ENCODE measurements at places on chromosomes 7 and 10.

GRCh38 chr7:128829391-128830166 lies 627 bp upstream of the FLNC start:
- DNase-seq: no peak

DNA sequence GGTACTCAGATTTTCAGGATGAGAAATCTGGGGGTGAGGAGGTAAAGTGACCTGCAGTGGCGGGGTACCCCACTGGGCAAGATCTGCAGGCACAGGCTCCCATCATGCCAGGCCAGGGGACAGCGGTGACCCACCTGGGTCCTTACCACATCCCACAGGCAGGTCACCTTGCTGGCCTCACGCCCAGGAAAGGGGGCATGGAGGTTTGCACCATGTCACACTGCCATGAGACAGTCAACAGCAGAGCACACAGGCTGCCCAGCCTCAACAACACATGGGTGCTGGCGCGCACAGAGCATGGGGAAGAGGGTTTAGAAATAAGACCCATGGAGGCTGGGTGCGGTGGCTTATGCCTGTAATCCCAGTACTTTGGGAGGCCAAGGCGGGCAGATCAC lies 914 bp downstream of the PKD1L1 start:
- DNase-seq: no peak

GRCh38 chr7:156969972-156970420 lies 20.5 kb downstream of the NOM1 start:
- no peak for DNase-seq

DNA sequence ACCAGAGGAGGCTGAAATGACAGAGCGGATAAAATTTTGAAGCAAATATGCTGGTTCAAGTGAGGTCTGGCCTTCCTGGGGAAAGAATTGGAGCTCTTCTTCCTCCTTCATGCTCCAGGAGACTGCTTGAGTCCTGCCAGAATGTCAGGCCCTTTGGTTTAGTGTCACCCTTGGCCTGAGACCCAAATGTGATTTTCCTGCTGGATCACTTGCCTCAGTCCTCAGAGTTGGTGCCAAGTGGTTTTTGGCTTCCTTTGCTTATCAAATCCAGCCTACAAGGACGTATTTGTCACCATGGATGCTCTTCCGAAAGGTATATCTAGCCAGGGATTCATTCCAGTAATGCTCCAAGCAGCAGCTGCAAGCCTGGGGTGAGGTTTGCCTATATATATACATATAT lies 118.4 kb downstream of the PLPP4 start:
- no peak for DNase-seq

- no peak for DNase-seq
Measured at GRCh38 chr10:74238031-74238431, 87.0 kb downstream of the ADK start.

DNA sequence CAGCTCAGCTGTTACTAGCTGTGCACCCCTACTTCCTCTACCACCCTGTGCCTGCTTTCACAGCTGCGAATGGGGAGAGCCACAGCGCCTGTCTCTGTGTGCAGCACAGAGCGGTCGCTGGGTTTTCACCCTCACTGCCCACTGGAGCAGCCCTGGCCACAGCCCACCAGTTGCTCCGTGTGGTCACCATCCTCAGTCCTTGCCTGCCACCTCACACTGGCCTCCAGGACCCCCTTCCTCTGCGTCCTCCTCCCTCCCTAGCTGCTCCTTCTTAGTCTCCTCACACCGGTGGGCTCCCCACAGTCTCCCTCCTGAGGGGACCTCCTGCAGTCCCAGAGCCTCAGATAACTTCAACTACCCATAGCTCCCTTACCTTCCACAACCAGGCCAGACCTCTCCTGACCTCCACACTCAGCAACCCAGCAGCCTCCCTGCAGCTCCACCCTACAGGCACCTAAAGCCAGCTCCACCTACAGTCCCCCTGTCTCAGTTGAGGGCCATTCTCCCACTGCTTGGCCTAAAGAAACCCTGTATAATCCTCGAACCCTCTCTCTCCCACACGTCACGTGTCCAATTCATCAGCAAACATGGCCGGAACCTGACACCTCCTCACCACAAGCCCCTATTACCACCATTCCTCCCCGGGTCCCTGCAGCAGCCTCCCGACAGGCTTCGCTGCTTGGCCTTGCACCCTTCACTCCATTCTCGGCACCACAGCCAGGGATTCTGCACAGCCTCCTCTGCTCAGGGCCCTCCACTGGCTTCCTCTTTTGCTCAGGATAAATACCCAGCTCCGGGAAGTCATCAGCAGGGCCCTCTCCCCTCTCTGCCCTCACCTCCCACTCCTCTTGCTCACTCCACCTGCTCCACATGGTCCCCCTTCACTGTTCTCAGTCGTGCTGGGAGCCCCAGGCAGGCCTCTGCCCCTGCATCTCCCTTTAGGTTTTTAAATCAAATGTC lies 28.1 kb downstream of the PLAC9 start:
- DNase-seq: no peak

DNA sequence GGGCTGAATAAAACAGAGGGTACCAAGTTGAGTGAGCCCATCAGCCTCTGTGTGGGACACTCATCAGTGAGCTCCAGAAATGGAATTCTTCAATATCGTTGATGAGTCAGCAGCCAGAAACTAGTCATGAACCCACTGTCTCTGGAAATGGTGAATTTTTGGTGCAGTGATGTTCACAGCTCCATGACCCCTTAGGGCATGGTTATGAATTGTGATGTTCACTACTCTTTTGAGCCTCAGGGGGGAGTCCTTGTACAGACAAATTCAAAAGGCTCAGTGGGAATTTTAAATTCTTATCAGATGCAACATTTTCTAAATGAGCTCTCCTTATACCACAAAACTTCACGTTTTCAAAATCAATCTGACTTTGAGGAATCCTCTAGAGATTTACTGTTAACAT lies 335.7 kb downstream of the PHTF2 start:
- no peak for DNase-seq

DNA sequence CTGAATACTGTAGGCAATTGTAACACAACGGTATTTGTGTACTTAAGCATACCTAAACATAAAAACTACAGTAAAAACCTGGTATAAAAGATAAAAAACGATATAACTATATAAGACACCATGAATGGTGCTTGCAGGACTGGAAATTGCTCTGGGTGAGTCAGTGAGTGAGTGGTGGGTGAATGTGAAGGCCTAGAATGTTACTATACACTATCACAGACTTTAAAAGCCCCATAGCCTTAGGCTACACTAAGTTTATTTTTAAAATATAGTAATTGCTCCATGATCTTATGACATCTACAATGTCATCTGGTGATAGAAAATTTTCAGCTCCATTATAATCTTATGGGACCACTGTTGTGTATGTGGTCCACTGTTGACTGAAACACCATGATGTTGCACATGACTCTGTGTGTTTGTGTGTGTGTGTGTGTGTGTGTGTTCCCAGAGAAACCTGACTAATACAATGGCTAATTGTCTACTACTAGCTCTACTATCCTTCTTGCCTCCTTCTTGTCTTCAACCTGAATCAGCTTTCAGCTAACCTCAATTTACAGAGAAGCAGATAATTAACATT lies 27.6 kb upstream of the PRPF18 start:
- no peak for DNase-seq

DNA sequence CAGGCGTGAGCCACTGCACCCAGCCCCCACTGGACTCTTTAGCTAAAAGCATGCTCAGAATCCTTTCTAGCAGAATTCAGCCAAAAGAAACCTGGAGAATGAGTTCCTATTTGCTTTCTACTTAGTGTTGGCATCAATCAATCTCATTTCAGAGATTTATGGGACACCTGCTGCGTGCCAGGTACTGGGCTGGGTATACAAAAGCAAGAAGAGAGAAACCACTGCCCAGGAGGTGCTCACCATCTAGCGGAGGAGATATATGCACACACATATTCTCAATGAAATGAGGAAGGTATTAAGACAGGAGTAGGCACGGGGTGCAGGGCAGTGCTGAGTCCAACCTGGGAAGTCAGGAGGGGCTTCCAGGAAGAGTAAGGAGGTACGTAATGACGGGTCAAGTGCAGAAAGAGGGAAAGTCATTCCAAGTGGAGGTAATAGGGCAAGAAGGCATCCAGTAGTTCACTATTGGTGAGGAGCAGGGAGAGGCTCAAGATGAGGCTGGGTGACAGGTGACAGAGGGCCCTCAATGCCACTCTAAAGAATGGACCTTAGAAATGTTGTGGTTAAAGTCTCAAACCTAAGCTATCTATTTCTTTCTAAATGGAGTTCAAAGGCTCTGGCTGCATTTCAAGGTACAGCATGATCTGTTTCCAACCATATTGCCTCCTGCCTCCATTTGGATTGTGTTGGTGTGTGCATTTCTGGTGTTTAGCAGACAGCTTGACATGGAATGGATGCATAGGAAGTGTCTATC lies 22.1 kb downstream of the ABLIM1 start:
- DNase-seq: no peak

- no peak for DNase-seq
Measured at GRCh38 chr10:24008164-24009091, 200.5 kb upstream of the KIAA1217 start.

- no peak for DNase-seq
Measured at GRCh38 chr7:16063716-16064675, 357.3 kb downstream of the CRPPA start.

- no peak for DNase-seq
Measured at GRCh38 chr10:95260397-95260881, 30.4 kb downstream of the PDLIM1 start.

GRCh38 chr7:134798155-134798554 lies 18.7 kb downstream of the CALD1 start:
- DNase-seq: no peak

DNA sequence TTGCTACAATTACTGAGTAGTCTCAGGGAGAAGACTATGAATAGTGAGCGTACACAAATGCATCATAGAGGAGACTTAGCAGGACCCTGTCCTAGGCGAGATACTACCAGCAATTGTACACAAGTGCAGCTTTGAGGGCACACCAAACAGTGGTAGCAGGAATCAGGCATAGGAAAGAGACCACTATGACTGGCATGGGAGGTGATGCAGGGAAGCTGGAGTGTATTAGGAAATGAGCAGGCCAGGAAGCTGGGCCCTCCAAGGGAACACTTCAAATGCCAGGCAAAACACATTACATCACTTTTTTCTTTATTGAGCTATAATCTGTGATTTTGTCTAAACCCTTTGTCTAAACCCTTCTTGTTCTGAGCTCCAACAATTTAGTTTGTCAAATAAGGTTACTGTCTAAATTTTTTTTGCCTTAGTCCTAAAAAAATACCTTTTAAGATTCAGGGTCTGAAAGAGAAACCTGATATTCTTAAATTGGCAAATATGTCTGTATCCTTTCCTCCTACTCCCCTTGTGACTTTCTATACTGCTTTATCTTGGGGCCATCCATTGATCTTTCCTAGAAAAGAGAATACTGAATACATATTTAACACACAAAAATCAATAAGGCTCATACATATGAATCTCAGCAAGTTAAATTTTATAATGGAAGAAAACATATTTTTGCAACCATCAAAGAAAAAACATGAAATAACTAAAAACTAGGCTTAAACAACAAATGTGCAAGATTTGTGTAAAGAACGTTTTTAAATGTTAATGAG lies 193.8 kb upstream of the PHYHIPL start:
- no peak for DNase-seq

DNA sequence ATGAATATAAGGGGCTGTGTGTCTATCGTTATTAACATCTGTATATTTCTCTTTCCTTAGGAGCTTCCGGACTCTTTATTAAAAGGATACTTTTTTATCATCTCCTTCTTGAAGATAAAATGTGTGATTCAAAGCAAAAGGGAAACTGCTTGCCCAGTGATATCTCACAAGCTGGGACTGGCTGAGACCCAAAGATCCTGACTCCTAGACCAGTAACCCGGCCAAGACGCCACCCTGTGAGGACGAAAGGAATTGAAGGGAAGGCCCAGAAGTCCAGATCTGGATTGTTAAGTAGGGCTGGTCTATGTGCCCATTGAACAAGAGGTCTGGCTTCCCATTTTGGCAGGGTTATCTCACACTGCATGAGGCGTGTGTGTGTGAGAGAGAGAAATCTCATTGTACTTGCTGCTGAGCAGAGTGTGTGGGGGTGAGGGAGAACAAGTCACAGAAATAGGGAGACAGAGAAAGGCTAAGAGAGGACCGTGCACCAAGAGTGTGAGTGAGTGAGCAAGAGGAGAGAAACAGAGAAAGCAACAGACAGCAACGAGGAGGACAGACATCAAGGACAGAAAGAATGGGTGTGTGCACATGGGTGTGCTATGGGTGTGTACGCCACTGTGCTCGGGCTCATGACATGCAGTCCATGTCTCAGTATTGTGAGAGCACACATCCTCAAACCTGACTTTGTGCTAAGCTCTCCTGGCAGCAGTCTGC lies 75.4 kb downstream of the PLXNA4 start:
- DNase-seq: no peak

DNA sequence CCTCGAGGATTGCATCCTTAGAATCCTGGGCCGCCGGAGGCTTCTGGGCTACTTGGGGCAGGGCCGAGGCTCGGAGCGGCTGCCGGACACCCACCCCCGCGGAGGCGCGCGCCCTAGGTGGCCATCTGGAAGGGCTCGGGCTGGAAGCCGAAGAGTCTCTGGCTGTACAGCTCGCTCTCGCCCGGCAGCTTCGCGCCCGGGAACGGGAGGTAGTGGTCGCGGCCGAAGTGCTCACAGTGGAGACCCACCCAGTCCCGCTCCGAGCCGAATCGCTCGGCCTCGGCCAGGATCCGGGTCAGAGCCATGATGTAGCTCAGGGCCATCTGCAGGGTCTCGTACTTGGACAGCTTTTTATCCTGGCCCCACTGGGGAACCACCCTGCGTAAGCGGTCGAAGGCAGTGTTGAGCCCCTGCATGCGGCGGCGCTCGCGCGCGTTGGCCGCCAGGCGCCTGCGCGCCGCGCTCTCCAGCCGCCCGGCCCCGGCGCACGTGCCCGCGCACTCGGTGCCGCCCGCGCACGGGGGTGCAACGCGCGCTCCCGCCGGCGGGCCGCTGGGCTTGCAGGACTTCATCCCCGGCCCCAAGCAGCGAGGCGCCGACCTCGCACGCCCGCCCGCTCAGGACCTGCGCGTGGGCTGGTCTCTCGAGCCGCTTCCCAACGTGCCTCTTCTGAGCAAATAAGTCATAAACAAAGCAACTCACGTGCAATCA lies 652 bp downstream of the ATOH7 start:
- DNase-seq: no peak

GRCh38 chr10:3877211-3878000 lies 92.4 kb upstream of the KLF6 start:
- DNase-seq: no peak

DNA sequence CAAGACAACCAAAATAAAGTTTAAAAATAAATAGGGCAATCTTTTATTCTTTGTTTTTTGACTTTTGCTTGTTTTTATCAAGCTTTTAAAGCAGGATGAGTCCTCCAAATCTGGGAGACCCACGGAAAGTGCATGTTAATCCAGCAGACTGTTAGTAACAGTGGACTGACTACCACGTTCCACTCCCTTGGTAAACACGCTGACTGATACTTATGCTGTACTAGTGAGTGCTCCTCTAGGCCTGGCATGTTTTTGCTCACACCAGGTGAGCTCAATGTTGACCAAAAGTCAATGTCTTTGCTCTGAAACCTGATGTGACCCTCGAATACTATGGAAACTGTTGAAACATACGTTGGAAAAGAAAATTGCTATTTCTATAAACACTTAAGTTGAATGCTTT lies 88.4 kb downstream of the KIAA1549 start:
- no peak for DNase-seq

All from stimulated activated CD8-positive, alpha-beta memory T cell treated with anti-CD3 and anti-CD28 coated beads, Interleukin-15, amount 100 ng/mL, for 4 hours (primary cell).